H9 (cell line): ENCODE measurements at places on chromosomes 12 and 14. TPM values are rescaled to one million over a fixed set of nuclear protein-coding genes. Genes with fewer than 3 reads are reported as not detected.

The TAS2R50 gene
- total RNA-seq = 0.66 and 0.77 TPM in 2 replicates

DNA sequence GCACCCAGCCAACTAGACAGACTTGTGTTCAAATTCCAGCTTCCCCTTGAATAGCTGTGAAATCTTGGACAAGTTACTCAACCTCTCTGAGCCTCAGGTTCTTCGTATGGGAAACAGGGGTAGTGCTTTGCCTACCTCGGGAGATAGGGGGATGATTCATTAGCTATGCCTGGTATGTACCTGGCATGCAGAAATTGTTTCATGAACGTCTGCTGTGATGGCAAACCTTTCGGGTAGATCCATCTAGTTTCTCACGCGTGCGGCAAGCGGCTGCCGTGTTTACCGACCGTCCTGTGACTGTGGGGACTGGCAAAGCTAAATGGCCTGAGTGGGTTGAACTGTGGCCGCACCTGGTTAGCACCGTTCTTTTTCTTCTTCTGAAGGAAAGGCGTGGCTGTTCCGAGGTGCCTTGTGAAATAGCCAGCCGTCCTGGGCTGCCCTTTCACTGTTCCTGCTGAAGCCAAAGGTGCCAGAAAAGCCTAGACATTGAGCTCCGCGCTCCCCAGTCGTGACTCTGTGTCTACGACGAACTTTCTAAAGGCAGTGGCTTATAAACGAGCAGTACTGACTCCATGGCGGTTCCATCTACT lies 40.6 kb upstream of the MED13L start:
- no peak overlapping the region for H3K27ac ChIP-seq
- no peak for DNase-seq
- no peaks in the 10 kb centered on the region for H3K36me3 ChIP-seq

DNA sequence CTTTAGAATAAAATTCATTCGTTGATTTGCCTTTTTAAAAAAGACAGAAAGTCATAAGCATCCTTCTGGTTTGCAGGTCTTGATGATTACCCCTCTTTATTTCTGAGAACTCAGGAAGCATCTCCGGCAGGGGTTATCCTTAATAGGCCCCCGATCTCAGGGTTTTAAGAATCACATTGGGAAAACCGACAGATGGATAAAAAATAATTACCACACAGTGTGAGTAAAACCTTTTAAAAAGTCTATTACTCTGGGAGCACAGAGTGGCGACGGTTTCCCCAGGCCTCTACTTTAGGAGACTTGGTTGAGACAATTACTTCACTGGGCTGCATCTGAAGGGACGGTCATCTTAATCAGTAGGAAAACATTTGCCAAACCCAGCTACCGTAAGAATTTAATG lies 56.5 kb downstream of the KCNMB4 start:
- H3K4me3 ChIP-seq = no peak overlapping the region
- H3K36me3 ChIP-seq = peaks cover 19% of the 10 kb centered on the region
- no peak for DNase-seq
- no peak overlapping the region for H3K27ac ChIP-seq
- H3K27me3 ChIP-seq = no peaks in the 10 kb centered on the region
- H3K4me1 ChIP-seq = no peaks in the 10 kb centered on the region

The GLT8D2 gene
- total RNA-seq = 2.9 and 3.8 TPM in 2 replicates

The IFNG gene
- not detected in 2 replicates for total RNA-seq

The KRT7 gene
- 8.9 and 10.0 TPM in 2 replicates for total RNA-seq

DNA sequence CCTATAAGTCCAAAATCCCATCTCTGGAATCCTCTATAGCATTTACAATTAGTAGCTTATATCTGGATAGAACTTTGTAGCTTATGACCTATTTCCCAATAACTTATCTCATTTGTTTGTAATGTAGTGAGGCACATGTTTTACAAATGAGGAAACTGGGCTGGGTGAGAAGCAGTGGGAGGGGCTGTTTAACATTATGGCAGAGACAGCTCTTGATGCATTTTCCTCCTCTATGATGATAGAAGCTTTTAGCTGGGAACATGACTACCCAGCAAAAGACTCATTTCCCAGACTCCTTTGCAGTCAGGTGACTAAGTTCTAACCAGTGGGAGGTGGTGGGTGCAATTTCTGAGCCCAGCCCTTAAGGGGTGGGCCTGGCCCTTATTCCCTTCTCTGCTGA lies 179.7 kb downstream of the TTC8 start:
- H3K4me3 ChIP-seq = no peak overlapping the region
- no peaks in the 10 kb centered on the region; the same call in 1 of the 2 replicates for H3K27me3 ChIP-seq
- H3K27ac ChIP-seq = no peak overlapping the region
- H3K36me3 ChIP-seq = no peaks in the 10 kb centered on the region; the same call in 1 of the 2 replicates

DNA sequence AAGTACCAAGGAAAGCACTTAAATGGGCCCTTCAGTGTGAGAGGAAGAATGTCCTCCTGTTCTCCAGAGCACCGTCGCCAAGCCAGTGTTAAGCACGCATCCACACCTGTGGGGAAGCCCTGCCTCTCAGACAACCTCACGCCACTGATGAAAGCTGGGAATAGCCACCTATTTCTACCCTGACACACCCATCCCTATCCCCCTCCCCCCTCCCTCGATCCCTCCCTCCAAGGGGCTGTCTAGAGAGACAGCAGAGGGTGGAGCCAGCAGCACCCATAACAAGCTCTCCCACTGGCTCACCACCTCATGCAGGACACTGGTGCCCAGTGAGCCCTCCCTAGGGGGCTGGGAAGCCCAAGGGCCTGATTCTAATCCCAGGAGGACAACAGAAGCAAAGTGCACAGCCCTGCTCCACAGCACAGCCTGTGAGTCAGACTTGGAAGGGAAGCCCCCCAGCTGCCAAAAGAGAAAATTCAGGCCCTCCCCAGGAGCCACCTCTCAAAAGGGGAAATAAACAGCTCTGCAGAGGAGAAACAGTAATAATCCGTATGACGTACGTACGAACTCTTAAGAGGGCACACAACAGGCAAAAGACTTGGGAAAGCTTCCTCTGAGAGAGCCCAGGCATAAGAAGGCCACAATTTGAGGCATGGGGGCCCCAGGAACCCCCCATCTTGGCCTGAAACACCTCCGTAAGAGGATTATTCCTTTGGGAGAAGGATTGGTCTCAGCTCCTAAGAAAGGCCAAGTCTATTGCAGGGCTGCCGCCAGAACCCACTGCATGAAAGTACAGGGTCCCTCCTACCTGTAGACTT lies 7.8 kb downstream of the PITPNM2 start:
- DNase-seq = peak; percentile 60
- no peaks in the 10 kb centered on the region for H3K36me3 ChIP-seq
- no peak overlapping the region for H3K27ac ChIP-seq

The CAMKK2 gene
- 22.4 and 24.7 TPM in 2 replicates for total RNA-seq

The HOXC11 gene
- total RNA-seq = not detected in 2 replicates
